Caco-2 (cell line): ENCODE measurements at places on chromosomes 4 and X. TPM values are rescaled to one million over a fixed set of nuclear protein-coding genes. Genes with fewer than 3 reads are reported as not detected.

- no peaks in the 10 kb centered on the region for H3K36me3 ChIP-seq
- peaks cover 5% of the 10 kb centered on the region; the same call in 1 of the 2 replicates for H3K4me1 ChIP-seq
- no peak overlapping the region for H3K27ac ChIP-seq
These were observed 4.9 kb downstream of the CDKN2AIP start for GRCh38 chr4:183449193-183449882.

ZBTB33 gene
- total RNA-seq = 16.5 and 17.2 TPM in 2 replicates

SEPSECS gene
- total RNA-seq = 5.7 and 6.0 TPM in 2 replicates

DNA sequence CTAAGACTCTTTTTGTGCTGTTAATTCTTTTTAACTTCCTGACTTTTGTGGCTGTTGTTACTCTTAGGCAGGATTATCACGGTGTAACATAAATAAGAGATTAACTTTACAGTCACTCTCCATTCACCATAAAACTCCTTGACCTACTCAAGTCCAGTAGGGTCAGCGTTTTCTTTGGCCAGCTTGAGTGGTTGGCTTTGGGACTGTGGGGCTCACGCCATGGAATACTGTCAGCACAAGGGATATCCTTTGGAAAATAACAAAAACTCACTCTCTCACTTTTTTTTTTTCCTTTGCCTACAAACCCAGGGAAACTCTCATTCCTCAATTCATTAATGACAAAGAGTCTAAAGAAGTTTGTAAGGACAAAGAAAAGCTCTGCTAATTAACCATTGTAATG lies 89.4 kb upstream of the TLL1 start:
- no peaks in the 10 kb centered on the region for H3K27me3 ChIP-seq
- no peaks in the 10 kb centered on the region for H3K4me1 ChIP-seq
- DNase-seq = no peak
- H3K36me3 ChIP-seq = no peaks in the 10 kb centered on the region

GRCh38 chr4:83629945-83630721 lies 94.2 kb downstream of the GPAT3 start:
- H3K36me3 ChIP-seq = no peaks in the 10 kb centered on the region
- peaks cover 6% of the 10 kb centered on the region; the same call in 1 of the 2 replicates for H3K4me1 ChIP-seq
- H3K27ac ChIP-seq = no peak overlapping the region

GRCh38 chrX:109840585-109840984 lies 107.5 kb upstream of the ACSL4 start:
- H3K4me1 ChIP-seq = no peaks in the 10 kb centered on the region
- H3K27me3 ChIP-seq = no peaks in the 10 kb centered on the region
- no peaks in the 10 kb centered on the region for H3K36me3 ChIP-seq
- no peak overlapping the region for H3K27ac ChIP-seq

FAM9C gene
- not detected in 2 replicates for total RNA-seq

DNA sequence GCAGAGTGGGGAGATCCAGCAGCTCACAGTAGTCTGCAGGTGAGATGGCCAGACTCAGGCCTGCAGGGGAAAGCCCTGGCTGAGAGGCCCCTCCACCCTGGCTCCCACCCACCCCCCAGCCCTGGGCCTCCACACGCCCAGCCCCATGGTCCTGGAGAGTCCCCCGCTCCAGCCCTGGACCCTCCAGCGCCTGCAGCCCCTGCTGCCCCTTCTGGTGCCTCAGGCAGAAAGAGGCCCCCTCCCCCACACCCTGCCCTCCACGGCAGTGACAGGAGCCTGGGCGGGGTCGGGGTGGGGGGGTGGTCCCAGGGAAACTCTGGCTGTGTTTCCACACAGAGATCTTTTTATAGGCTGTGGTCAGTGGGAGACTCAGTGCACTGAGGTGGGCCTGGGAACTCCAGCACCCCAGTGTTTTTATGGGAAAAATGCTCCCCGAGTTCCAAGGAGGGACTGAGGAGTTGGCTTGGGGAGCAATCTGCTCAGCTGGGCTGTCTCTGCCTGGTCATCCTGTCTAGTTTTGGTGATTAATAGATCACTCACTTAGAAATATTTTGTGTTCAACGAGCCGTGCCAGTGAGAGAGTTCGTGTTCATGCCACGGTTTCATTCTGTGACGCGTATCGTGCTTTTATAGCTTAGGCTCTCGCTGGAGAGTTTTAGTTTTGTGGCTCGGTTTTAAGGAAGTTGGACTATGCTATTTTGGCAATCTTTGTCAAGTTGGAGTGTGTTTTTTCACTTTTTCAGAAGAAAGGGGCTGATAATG lies 53.1 kb upstream of the HGFAC start:
- no peaks in the 10 kb centered on the region for H3K36me3 ChIP-seq
- H3K4me1 ChIP-seq = no peaks in the 10 kb centered on the region
- H3K27ac ChIP-seq = no peak overlapping the region
- H3K4me3 ChIP-seq = no peak overlapping the region
- no peaks in the 10 kb centered on the region for H3K27me3 ChIP-seq
- no peak for DNase-seq

DNA sequence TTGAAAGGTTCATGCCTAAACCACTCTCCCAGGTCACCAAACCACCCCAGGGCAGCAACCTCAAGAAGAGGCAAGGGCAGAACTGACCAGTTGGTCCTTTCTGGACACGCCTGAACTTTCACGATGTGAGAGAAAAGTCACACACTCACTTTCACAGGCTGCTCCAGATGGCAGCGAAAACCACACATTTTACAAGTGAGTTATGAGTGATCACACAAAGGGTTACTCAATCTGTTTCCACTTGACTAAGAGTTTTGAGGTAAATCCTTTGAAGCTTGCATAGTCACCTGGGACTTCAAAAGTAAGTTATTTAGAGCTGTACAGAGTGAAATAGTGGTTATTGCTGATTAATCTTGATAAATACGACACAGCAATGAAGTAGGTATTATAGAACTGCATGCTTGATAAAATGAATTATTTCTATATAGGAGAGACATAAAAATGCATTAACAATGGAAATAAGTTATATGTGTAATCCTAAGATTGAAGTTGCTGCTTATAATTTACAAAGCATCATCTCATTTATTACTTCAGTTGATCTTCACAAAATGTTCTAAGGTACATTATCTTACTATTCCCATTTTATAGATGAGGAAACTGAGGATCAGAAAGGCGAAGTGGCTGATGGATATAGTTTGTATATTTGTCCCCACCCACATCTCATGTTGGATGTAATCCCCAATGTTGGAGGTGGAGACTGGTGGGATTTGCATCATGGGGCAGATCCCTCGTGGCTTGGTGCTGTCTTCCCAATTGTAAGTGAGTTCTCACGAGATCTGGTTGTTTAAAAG lies 103.0 kb upstream of the KLF3 start:
- no peaks in the 10 kb centered on the region for H3K4me1 ChIP-seq
- no peaks in the 10 kb centered on the region for H3K27me3 ChIP-seq

DNA sequence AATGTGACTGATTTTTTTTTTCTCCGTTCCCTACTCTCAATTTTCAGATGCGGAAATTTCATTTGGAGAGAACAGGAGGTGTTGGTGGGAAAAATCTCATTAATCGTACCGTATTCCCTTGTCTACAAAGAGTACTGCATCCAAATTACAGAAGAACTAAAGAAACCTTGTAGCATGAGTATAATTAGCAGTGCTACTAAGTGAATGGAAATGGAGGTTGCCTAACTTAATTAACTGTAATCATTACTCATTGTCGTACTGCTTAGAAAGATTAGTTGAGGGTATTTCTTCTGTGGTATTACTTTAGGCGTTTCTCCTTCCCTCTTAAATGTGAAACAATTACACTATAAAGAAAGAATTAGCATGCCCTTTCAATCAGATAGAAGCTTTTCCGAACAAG lies 81.7 kb downstream of the DMD start:
- no peak for DNase-seq
- no peak overlapping the region for H3K4me3 ChIP-seq
- no peaks in the 10 kb centered on the region for H3K4me1 ChIP-seq
- H3K27me3 ChIP-seq = no peaks in the 10 kb centered on the region
- no peaks in the 10 kb centered on the region for H3K36me3 ChIP-seq

DNA sequence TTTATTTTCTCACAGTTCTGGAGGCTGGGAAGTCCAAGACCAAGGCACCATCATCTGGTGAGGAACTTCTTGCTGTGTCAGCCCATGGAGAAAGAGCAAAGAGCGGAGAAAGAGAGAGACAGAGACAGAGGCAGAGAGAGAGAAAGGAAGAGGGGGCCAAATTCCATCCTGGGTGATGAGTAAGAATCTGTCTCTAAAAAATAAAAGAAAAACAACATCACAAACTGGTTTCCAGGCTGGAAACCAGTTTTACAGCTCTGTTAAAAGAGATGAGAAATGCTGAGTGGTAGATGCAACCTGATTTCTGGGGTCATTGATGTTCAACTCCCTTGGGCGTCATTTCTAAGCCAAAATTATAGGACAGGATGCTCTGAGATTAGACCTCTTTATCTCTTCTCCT lies 72.9 kb downstream of the SHOX start:
- no peak overlapping the region for H3K27ac ChIP-seq
- H3K36me3 ChIP-seq = no peaks in the 10 kb centered on the region
- no peak overlapping the region for H3K4me3 ChIP-seq

DNA sequence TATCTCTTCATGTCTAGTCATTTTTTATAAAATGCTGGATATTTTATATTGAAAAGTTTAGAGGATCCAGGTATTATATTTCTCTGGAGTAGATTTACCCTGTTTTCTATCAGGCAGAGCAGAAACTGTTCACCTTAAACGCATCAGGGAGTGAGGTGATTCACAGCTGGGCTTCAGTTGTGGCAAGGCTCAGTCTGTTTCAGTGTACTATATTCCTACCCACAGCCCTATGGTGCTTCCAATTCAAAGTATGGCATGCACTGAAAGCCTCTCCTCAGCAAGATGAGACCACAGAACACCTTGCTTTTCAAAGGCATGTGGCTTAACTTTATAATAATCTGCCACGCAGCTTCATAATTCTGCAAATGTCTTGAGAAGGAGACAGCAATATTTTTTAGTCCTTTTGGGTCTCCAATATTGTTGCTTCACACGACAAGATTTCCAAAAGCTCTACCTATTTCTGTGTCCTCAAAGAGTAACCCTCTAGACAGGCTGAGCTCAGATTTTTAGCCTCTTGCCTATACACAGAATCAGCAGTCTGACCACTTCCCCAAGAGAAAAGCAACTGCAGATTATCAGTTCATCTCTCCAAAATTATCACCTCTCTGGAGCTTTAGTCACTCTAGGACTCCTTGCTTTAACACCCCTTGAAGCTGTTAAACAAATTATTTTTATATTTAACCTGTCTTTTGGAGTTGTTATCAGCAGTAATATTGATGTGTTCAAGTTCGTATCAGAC lies 24.4 kb downstream of the PRDM5 start:
- H3K4me1 ChIP-seq = no peaks in the 10 kb centered on the region
- H3K27me3 ChIP-seq = no peaks in the 10 kb centered on the region
- DNase-seq = no peak
- H3K27ac ChIP-seq = no peak overlapping the region
- no peak overlapping the region for H3K4me3 ChIP-seq

- no peaks in the 10 kb centered on the region for H3K27me3 ChIP-seq
- no peak overlapping the region for H3K4me3 ChIP-seq
- no peaks in the 10 kb centered on the region for H3K36me3 ChIP-seq
- no peak overlapping the region for H3K27ac ChIP-seq
- H3K4me1 ChIP-seq = no peaks in the 10 kb centered on the region
These were observed 119.9 kb upstream of the POF1B start for GRCh38 chrX:85499400-85499799.

CT45A1 gene
- total RNA-seq = not detected in 2 replicates

- H3K4me3 ChIP-seq = no peak overlapping the region
- peaks cover 17% of the 10 kb centered on the region for H3K4me1 ChIP-seq
- H3K36me3 ChIP-seq = no peaks in the 10 kb centered on the region; the same call in none of the 2 replicates
- no peaks in the 10 kb centered on the region for H3K27me3 ChIP-seq
These were observed 7.1 kb downstream of the ENOPH1 start for GRCh38 chr4:82437285-82438005.

- H3K4me1 ChIP-seq = no peaks in the 10 kb centered on the region
- no peaks in the 10 kb centered on the region for H3K27me3 ChIP-seq
- H3K27ac ChIP-seq = no peak overlapping the region
- DNase-seq = no peak
- no peaks in the 10 kb centered on the region for H3K36me3 ChIP-seq
These were observed 13.0 kb upstream of the LEF1 start for GRCh38 chr4:108181704-108182103.

TCEAL2 gene
- not detected in 2 replicates for total RNA-seq

- no peak for DNase-seq
- H3K4me3 ChIP-seq = no peak overlapping the region
- H3K27me3 ChIP-seq = no peaks in the 10 kb centered on the region
- H3K27ac ChIP-seq = no peak overlapping the region
- H3K36me3 ChIP-seq = no peaks in the 10 kb centered on the region
- no peaks in the 10 kb centered on the region for H3K4me1 ChIP-seq
These were observed 44.9 kb downstream of the JADE1 start for GRCh38 chr4:128854433-128854832.
